ENCODE measurements at places on chromosomes 16 and 17.

- no peak for DNase-seq
Observed at GRCh38 chr17:81382851-81383250, 12.4 kb upstream of the BAHCC1 start.

DNA sequence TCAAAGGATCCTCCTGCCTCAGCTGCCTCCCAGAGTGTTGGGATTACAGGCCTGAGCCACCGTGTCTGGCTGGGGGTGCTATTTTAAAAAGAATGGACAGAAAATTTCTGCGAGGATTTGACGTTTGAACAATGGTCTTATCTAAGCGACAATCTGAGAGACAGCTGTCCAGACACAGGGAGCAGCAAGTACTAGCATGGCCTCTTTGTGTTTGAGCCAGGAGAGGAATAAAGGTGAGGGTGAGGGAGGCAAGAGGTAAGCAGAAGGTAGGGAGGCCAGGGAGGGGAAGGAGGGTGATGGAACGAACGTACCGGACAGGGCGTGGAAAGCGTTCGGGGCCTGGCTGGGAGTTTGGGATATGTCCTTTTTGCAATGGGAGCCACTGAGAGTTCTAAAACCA is 59.2 kb downstream of the PITPNC1 start:
- DNase-seq: no peak

DNA sequence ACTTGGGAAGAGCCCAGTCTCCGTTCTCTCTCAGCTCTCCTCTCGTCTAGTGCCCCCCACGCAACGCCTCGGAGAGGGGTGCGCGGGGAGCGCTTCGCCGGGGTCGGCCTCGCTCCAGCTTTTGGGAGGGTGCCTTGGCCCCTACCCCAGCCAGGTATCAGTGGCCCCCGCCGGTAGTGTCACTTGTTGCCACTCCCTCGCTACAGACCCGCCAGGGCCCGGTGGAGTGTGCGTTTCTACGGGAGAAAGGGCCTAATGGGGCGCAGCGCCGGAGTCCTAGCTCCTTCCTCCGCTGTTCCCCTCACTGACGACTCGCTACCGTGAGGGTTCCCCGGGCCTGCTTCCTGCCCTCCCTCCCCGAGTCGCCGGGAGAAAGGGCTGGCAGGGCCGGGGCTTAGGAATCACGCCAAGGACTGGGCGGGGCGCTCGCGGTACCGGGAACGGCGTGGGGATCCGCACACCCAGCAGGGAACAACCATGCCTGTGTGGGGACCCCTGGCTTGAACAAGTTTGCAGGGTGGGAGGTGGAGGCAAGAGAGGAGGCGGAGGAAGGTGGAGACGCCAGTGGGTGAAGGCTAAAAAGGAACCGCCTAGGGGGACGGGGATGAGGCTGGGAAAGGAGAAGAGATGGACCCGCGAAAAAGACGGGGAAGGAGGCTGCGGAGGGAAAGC is 997 bp upstream of the CDH11 start:
- DNase-seq: no peak

DNA sequence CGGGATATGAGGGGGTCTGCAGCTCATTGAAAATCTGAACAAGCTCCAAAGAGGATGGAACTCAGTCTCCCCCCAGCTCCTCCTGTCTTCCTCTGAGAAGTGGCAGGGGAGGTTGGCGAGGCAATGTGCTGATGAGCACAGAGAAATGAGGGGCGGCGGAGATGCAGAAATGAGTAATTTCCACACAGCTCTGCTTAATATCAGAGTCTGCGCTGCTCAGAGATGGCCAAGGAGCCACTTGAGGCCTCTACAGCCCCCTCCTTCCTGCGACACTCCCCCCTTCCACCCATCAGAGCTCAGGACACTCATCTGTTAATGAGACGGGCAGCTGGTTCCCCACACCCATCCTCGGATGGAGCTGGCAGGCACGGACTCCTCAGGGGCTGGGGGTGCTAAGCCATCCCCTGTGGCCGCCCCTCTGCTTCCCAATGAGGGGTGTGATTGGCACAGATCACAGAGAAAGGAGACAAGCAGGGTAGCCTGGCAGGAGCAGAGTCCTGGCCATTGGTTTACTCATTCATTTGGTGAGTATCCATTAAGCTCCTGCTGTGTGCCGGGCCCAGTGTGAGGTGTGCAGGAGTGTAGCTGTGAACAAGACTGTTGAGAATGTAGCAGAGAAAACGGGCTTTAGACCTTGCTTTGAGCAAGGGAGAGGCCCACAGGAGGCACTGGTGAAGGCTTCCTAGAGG is 12.7 kb upstream of the CRHR1 start:
- no peak for DNase-seq

GRCh38 chr17:79836972-79837887 is 2.0 kb downstream of the CBX4 start:
- peak; percentile 31 for DNase-seq

GRCh38 chr17:52237151-52237550 is 78.6 kb upstream of the CA10 start:
- DNase-seq: no peak

- DNase-seq: no peak
Observed at GRCh38 chr16:56547120-56547948, 17.5 kb upstream of the MT4 start.

DNA sequence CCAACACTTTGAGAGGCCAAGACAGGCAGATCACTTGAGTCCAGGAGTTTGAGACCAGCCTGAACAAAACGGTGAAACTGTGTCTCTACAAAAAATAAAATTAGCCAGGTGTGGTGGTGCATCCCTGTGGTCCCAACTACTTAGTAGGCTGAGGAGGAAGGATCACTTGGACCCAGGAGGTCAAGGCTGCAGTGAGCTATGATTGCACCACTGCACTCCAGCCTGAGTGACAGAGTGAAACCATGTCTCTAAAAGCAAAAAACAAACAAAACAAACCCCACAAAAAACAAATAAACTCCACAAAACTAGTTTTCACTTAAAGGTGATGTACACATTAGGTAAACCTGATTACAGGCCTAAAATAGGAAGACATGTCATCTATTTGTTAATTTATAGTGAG is 40.3 kb downstream of the MARVELD3 start:
- DNase-seq: no peak

DNA sequence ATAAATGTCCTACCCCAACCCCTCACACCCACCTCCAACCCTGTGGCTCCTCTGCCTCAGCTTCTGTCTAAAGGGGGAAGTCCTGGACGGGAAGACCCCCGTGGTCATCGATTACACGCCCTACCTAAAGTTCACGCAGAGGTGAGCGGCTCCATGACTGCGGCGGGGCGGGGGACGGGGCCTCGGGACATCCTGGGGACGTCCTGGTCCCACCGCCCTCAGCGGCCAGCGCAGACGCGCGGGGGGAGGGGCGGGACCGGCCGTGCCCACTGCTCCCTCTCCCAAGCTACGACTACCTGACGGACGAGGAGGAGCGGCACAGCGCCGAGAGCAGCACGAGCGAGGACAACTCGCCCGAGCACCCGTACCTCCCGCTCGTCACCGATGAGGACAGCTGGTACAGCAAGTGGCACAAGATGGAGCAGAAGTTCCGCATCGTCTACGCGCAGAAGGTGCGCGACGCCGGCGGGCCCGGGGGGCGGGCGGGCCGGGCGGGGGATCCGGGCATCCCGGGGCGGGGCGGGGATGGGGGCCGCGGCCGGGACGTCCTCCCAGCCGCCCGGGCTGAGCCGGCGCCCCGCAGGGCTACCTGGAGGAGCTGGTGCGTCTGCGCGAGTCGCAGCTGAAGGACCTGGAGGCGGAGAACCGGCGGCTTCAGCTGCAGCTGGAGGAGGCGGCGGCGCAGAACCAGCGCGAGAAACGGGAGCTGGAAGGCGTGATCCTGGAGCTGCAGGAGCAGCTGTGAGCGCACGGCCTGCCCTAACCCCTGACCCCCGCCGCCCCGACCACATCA is 6.7 kb downstream of the RUNDC3A start:
- no peak for DNase-seq

GRCh38 chr17:8839410-8839935 is 28.0 kb downstream of the PIK3R6 start:
- no peak for DNase-seq
